ENCODE measurements at places on chromosomes 3 and 15. TPM values are rescaled to one million over a fixed set of nuclear protein-coding genes. Genes with fewer than 3 reads are reported as not detected.

Gene BNIP2
- 98.3 TPM for polyA plus RNA-seq

Gene ITIH1
- polyA plus RNA-seq = not detected

DNA sequence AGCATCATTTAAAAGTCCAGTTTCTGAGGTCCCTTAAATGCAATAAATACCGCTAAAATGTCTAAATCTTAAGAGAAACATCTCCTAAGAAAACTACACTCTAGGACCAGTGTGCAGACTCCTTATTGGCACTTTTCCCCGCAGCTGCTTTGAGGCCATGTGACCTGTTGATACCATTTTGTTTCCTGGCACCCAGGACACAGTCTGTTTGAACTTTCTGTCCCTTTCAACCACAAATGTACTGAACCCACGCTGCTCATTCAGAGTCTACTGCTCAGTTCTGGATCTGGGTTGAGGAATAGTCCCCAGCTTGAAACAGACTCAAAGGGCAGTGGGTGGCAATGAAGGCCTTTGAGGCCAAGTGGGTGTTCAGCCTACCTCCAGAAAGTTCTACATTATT lies 17.1 kb downstream of the LDHAL6B start:
- no peak for DNase-seq

Gene TMEM207
- polyA plus RNA-seq = not detected

DNA sequence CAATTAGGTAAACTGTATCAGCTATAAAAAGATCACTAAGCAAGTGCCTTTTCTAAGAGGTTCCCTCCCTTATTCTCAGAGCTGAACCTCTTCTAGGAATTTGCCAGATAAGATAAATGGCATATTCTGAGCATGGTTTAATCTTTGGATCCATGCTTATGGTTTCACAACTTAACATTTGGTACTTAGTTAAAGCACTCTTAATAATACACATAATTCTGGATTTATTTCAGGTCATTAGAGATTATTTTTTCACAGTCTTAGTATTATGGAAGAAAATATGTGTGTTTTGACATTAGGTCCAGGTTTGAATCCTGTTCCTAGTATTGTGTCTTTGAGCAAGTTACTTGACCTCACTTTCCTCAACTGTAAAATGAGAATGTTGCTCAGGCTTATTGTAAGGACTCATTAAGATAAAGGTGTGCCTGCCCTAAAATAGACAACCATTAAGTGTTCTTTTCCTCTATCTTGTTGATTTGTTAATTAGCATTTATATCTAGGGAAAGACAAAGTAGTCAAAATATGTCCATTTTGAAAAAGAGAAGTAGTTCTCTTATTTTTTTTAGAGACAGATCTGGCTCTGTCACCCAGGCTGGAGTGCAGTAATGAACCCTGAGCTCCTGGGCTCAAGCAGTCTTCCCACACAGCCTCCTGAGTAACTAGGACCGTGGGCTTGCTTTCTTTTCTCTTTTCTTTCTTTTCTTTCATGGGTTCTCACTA lies 43.4 kb downstream of the TSC22D2 start:
- DNase-seq = no peak

Gene CEP70
- 12.9 TPM for polyA plus RNA-seq

DNA sequence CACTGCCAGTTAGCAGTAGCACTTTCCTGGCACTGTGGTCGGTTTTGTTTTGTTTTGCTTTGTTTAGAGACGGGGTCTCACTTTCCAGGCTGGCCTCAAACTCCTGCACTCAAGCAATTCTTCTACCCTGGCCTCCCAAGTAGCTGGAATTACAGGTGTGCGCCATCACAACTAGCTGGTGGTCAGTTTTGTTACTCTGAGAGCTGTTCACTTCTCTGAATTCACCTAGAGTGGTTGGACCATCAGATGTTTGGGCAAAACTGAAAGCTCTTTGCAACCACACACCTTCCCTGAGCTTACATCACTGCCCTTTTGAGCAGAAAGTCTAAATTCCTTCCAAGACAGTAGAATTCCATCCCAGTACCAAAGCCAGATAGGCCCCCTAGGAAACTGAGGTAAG lies 22.6 kb downstream of the CLDN18 start:
- DNase-seq = no peak

DNA sequence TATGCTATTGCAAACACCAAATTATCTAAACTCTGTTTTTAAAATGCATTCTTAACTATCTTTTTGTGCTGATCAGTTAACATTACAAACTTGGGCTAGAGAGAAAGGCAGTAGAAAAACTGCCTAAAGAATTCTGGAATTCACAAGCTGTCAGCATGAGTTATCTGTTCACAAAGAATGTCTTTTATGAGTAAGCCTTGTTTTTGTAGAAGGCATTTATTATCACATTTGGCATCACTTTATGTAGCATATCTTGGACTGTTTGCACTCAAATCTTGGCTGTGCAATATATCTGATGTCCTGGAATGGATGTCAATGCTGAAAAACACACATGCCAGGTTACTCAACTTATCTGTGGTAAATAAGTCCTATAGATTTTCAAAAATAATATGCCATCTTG lies 15.5 kb upstream of the BCHE start:
- no peak for DNase-seq

- no peak for DNase-seq
These were observed 288.7 kb downstream of the GBE1 start for GRCh38 chr3:81472600-81473362.

- DNase-seq = no peak
These were observed 186.3 kb downstream of the FEZF2 start for GRCh38 chr3:62187022-62187431.

Gene DPP8
- polyA plus RNA-seq = 40.2 TPM

GRCh38 chr15:70433586-70434324 lies 329.6 kb downstream of the UACA start:
- DNase-seq = no peak

DNA sequence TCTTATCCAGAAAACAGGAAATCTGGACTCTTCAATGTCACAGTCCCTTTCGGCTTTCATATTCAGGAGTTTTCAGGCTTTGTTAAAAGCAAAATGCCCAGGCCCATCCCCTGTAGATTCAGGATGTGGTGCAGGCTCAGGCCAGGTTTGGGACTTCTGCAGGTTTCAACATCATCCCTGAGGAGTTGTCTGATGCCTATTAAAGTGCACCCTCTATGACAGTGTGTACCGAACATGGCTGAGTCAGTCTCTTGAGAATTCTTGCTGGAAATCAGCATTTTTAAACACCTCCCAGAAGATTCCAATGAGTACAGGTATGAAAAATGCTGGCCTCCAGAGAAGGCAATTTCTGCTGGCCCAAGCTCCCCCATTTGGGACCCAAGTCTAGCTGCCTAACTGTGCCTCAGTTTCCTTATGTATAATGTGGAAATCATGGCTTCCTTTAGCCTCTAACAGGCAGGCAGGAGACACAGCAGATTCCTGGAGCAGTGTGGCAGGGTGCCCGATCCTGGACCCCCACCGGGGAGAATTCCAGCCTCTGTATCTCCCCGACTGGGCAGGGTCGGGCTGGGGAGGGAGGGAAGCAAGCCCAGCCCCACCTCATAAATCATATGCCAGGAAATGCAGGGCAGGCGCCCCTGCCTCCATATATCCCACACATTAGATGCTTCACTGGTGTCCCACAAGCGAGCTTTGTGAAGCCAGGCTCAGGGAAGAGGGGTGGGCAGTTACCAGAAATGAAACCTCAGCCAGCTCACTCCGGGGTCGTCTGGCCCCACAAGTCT lies 44.4 kb upstream of the SLC6A11 start:
- DNase-seq = no peak

DNA sequence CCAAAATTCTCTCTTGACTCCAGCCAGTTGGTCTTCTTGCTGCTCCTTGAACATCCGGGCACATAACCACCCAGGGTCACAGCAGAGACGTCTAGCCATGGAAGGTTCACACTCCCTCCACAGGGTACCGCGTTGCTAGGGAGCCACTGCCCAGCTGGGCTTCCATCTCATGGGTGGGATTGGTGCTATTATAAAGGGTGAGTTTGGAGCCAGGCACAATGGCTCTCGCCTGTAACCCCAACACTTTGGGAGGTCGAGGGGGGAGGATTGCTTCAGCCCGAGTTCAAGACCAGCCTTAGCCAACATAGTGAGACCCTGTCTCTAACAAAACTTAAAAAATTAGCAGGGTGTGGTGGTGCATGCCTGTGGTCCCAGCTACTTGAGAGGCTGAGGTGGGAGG lies 17.5 kb upstream of the SKOR1 start:
- no peak for DNase-seq

Gene GP5
- polyA plus RNA-seq = 3.8 TPM

Gene GOLGA8J
- not detected for polyA plus RNA-seq

DNA sequence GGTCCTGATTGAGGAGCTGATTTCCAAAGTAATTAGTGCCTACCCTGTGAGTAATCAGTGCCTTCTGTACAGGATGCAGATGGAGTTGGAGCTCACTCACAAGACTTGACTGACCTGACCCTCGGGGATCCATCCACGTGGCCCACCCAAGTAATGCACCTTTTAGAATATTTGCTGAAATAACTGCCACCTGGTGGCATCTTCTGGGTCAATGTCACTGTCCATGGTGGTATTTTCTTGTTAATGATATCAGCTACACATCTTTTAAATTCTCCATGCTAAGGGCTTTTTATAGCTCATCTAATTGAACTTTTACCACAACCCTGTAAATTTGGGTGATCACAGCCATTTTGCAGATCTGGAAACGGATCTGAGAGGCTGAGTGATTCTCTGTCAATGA lies 74.3 kb upstream of the ANKRD34C start:
- DNase-seq = no peak

DNA sequence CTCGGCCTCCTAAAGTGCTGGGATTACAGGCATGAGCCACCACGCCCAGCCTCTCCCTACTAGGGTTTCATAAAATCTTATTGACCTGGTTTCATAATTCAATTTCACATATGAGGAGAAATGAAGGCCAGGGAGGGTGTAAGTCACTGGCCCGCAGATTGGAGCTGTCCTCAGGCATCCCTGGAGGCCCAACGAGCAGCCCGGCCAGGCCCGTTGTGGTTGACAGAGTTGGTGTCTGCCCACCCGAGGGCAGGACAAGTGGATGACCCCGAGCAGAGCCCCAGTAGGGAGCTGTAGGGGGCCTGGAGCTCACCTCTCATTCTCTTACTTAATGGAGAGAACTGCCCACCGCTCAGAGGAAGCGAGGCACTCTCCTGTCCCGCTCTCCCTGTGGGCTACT lies 78.9 kb downstream of the CPN2 start:
- no peak for DNase-seq

DNA sequence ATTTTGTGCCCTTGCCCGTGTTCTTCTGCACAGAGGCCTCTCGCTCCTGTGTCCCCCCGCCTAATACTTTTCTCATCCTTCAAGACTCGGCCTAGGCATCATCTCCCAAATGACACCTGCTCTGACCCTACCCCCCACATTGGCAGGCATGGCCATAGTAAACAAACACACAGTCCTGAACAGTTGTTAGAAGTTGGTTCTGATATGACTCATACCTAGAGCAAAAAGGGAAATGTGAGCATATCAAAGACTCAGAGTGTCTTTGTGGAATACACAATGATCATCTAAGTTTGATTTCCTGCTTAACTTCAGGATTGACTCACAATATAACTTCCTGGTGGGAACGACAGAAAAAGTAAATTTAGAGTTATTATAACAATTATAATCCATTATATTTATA lies 120.5 kb downstream of the POLR2M start:
- no peak for DNase-seq

- no peak for DNase-seq
These were observed 138.9 kb downstream of the TMCO5A start for GRCh38 chr15:38073178-38073946.

Gene PLIN1
- polyA plus RNA-seq = not detected

DNA sequence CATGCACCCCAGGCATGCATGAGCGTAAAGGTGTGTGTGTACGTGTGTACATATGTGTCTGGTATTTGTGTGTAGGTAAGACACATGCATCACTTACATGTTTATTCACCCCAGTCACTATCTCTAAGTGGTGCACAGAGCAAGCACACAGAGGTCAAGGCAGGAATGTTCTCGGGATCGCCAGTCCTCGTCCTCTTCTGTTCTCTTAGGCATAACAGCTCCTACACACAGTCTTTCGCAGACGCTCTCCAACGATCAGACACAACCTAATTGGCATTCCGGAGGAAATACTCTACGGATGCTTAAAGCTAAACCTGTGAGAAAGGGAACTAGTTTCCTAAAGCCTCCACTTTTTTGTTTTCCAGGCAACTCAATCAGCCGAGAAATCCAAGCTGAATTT lies 95.9 kb downstream of the ADAMTS17 start:
- no peak for DNase-seq

DNA sequence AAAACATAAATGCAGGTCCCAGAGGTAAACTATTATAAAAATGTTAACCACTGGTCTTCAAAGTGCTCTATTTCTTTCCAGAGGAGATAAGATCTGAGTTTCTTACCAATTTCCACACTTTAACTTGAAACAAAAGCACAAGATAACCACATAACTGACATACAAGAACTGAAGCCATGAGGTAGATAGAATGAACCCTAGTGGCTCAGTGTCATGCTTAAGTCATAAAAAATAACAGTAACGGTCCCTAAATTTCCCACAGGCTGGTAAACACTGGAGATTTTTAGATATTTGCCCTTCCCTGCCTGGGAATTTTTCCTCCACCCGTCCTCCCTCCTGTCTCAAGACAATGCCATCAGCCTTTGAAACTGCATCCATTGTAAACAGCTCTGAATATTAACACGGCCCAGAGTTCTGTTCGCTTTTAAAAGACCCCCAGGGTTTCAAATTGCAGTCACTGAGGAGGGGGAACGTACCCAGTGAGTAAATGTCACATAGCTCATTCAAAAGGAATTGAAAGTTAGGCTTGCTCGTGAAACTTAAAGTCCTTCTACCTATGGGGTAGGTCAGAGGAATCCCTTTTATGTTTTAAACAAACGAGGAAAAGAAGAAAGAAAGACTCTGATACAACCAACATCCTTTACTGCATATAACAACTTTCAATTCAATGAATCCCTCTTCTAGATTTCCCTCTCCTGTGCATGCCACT lies 5.7 kb downstream of the LRIG1 start:
- no peak for DNase-seq

DNA sequence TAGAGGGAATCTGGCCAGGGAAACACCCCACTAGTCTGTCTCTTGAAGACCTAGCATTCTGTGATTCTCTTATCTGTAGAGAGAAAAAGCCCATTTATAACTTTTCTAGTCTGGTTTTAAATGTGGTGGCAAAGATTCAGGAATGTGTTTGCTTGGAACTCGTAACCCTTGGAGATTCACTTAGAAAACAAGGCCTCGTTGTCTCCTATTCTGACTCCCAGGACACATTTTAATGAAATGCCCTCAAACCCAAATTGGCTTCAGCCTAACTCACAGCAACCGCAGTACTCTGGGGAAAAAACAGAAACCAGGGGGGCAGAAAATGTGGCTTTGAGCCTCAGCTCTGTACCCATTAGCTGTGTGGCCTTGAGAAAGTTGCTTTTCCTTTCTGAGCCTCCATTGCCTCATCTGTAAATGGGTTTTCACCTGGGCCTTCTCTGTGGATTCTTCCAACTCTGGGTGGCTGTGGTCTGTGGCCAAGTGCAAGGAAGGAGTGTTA lies 36.5 kb downstream of the RPLP1 start:
- no peak for DNase-seq

DNA sequence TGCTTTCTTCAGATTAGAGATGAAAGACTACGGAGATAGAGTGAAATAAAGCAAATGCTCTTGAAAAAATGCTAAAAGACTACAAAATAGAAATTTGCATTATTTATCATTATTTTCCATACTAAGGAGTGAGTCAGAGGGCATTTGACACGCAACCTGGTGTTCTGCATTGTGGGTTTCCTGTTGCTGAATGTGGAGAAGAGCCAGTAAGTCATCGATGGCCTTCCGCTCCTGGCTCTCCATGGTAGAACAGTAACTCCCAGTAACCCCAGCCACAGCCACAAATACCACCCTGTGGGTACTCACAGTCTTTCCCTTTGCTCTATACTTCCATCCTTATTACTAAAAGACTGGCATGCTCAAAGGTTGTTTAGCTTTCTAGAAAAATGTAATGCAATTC lies 61.5 kb downstream of the CGGBP1 start:
- DNase-seq = no peak

Measured in naive thymus-derived CD4-positive, alpha-beta T cell (primary cell).